Stimulated activated CD8-positive, alpha-beta memory T cell treated with anti-CD3 and anti-CD28 coated beads, Interleukin-4, amount 100 ng/mL, for 4 hours (primary cell): ENCODE measurements at places on chromosomes 12 and 14.

DNA sequence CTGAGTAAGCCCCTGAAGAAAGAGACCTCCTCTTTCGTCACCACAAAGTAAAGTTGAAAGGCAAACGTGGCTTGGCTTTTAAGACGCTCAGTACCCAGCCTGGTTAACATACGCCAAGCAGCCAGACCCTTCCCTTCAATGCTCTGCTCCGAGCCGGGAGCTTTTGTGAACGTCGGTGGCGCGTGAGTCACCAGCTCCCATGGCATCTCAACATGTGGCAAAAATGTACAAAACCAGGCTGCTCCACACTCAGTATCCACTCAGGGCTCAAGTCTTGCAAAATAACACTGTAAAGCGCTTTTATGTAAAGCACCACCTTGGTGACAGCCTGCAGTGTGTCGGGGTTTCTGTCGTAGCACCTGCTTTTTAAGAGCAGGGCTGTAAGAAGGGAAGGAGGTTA lies 89.0 kb downstream of the SETD3 start:
- no peak for DNase-seq

DNA sequence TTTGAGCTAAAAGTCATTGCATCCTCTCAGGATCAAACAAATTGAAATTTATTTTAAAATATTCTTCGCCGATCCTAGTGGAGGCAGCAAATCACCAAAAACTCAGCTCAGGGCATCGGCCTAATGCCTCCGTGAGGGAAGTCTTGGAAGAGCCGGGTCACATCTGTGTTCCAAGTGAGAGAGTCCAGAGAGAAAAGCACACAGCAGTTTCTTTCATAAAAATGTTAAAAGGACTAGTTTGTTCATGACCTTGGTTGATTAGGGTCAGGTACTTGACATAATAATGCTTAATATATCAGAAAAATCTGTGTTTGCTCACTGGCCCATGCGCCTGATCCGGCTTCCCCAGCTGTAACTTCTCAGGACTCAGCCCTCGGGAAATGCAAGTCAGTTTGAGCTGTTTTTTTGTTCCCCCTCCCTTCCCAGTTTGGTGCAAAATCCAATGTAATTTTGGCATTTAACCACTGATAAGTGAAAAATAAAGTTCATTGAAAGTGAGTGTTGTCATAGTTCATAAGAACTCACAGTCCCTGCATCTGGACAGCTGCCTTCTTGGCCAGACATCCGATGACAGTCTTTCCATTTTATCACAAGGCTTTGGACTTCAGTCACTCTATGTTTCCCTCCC lies 161.7 kb downstream of the CAND1 start:
- DNase-seq: no peak

DNA sequence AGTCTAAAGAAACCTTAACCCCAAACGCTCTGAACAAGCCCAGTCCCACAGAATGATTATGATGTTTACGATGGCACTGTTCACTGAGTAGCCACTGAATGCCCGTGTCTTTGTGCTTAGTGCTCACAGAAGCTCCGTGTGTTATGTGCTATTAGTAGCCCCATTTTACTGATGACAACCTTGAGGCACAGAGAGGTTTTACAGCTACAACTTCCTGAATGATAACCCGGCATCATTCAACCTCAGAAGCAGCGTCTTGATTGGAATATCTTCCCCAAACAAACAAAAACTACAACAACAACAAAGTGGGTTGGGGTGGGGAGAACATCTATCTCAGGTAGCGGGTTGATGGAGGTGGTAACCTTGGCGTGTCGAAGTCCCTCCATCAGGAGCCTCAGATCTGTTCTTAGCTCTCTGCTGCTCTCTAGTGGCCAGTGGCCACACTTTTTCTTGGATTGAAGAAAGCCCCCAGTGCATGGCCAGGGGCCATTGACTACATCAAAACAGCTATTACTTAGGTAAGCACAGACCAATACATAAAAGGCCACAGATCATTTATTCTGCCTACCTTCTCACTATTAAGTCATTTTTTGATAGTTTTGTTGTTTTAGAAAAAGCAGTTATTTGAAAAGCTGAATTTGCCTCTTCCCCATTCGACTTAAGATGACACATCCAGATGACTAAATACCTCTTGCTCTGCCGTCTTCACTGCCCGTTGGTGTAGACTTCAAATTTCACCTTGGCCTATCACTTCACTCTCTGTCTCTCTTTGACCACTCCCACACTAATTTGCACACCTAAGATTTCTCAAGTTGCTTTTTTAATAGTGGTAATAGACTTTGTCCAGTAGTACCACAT lies 376.9 kb downstream of the GALC start:
- no peak for DNase-seq

DNA sequence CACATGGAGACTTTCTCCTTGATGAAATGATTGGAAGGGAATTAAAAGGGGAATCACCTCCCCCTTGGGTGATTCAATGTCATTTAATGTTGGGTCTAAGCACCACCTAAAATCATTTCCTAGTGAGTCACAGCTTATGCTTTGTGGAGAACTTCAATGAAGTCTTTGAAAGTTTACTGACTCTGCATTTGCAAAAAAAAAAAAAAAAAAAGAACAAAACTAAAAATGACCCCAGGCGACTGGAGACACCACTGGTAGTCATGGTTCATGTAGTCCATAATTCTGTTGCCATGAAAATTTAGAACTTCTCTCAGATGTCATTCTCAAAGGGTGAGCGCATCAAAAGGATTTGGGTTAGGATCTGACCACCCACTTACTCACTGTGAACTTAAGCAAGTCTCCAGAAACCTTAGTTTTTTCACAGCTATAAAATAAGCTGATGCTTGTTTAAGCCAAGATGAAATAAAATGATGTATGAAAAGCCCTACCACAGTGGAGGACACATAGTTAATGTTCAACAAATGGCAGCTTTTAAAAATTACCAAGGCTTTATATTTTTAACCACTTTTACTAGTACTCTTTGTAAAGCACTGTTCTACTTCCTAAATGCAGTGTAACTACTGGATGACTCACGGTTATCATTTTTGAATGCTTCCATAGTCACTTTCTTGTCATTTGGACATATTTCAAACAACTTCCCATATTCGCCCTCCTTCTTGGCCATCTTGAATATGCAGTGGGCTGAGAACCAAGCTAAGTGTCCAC lies 18.1 kb upstream of the KSR2 start:
- DNase-seq: no peak

DNA sequence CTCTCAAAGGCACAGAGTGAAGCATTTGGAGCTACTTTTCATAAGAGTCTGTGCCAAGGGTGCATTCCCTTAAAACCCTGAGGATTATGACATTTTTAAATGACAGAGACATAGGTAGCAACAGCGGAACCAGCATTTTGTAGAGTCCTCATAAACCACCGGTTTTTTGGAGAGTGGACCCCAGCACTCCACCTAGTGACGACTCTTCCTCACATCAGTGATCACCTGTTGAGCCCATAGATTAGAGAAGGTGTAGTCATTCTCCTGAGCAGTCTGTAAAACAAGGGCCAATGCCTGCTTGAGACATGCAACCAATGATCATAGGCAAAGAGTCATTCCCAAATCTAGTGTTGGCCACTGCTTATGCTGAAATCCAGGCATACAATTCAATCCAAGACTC lies 399.1 kb downstream of the GXYLT1 start:
- DNase-seq: no peak
